ENCODE measurements at places on chromosomes 12 and 14.

- DNase-seq: no peak
Measured at GRCh38 chr14:41986700-41987099, 380.0 kb downstream of the LRFN5 start.

- no peak for DNase-seq
Measured at GRCh38 chr12:77343291-77343690, 277.9 kb upstream of the E2F7 start.

DNA sequence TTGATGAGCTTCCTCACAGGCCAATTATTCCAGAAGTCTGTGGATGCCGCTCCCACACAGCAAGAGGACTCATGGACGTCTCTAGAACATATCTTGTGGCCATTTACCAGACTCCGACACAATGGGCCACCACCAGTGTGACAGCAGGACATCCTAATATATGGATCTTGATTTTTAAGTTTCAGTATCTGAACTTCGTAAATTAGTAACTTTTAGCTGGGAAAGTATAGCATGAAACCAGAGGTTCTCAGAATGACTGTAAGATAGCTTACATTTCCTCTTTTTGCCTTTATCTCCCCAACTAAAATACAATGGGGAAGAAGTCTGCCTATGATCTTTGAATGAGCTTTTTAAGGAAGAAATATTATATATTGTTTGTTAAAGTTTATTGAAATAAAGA, 87.0 kb downstream of the DNAI7 start:
- no peak for DNase-seq

DNA sequence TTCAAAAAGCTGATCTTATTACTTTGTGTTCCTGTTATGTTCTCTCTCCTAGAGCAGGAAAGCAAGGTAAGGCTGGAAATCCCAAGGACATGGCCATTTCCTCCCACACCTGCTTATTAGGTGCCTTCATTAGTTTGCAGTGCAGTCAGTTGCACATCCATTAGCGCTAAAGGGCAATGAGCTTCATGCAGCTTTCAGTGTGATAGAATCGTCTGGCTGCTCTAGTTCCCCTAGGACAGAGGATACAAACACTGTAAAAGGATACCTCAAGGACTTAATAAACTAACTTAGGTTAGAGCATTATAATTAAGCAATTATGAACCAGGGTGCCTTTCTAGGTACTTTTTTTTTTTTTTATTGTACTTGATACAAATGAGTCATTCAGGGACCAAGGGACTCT, 21.1 kb downstream of the TMEM117 start:
- DNase-seq: no peak

DNA sequence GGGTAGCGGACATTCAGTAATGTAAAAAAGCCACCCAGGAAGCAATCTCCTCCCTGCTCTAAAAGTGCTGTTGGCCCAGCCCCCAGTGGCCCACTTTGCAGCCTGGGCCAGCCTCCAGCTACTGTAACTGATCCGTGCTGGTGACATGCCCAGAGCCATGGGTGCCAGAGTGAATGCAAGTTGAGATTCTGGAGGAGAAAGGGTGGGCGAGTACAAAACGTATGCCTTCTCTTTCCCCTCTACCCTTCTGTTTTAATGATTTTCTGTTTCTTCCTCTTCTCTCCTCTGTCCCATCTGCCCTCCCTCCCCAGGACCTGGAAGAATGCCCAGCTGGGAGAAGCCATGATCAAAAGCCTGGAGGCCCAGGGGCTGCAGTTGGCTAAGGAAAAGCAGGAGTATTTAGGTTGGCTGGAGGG, 16.9 kb downstream of the PLEKHD1 start:
- no peak for DNase-seq

DNA sequence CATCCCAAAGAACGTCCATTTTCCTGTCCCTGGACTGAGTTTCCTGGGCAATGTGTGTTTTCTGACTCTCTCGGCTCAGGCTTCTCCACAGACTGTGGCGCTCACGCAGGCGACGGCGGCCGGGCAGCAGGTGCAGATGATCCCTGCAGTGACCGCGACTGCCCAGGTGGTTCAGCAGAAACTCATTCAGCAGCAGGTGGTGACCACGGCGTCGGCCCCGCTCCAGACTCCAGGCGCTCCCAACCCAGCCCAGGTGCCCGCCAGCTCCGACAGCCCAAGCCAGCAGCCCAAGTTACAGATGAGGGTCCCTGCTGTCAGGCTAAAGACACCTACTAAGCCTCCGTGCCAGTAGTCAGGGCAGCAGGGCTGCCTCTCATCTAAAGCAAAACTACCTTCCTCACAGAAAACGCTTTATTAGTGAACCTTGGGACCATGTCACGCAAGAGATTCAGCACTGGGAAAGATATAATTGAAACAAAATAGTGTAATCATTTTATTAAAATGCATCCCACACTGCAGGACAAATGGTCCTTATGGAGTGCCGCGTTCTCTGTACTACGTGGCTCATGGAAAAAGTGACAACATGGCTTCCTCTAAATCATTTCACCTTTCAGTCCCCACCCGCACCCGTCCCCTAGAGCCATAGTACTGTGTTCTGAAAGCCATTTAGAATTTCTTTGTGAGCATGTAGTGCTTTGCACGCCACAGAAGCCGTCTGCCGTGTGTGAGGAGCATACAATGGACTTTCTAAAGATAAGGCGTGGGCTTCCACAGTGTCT, 66.6 kb downstream of the DDX51 start:
- DNase-seq: no peak

DNA sequence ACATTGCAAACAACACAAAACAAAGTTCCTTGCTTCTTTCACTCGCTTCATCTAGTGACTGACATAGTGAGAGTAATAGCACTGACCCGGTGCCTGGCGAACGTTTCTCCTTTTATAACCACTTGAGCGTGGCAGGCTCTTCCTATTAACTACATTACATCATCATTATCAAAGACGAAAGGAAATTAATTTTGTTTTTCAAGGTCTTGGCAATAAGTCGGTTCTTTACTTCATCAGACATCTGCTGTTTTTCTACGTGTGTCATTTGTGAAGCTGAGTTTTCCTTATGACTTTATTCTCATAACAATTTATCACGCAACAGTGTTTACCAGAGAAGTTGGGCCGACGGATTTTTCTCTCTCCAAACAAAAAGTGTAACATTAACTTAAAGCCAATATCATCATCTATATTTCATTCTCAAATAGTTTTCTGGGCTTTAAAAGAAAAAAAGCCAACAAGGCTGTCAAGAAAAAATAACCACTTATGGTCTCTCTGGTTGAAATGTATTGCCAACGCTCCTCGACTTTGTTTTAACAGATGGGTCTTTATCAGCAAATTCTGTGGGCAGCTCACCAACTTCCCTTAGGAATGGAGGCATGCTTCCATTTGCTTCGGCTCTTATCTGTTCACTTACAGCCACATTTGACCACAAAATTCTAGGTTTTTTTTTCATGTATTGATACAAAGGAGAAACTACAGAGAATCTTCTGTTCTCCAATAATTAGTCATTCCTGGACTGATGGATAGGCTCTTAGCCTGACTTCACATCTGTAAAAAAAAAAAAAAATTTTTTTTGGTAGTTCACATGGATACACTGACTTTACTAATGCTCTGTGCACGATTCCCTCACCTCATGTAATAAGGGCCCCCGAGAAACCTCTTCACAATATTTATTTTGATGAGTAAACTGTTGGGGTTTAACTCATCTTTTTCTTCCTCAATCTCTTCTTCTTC, 97.1 kb upstream of the CDKN3 start:
- no peak for DNase-seq
